ENCODE measurements at places on chromosomes 5 and 9.

DNA sequence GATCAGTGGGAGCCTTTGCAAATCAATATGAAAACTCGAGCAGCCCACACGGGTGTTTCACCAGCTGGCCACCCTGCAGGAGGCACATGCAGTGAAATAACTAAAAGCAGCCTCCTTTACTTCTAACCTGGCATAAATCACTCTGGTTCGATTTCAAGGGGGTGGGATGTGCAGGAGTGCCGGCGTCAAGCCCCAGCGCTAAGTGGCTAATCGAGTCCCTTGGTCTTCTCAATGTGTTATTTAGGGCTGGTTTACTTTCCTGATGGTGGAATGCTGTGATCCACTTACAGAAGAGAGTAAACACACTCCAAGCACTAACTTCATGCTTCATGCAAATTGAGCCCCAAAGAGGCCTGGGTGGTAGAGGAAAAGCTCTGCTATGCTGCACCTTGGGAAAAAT is 109.4 kb downstream of the TMEM174 start:
- DNase-seq: peak; percentile 79

- no peak for DNase-seq
Observed at GRCh38 chr9:7318920-7319319, 480.7 kb downstream of the DMAC1 start.

DNA sequence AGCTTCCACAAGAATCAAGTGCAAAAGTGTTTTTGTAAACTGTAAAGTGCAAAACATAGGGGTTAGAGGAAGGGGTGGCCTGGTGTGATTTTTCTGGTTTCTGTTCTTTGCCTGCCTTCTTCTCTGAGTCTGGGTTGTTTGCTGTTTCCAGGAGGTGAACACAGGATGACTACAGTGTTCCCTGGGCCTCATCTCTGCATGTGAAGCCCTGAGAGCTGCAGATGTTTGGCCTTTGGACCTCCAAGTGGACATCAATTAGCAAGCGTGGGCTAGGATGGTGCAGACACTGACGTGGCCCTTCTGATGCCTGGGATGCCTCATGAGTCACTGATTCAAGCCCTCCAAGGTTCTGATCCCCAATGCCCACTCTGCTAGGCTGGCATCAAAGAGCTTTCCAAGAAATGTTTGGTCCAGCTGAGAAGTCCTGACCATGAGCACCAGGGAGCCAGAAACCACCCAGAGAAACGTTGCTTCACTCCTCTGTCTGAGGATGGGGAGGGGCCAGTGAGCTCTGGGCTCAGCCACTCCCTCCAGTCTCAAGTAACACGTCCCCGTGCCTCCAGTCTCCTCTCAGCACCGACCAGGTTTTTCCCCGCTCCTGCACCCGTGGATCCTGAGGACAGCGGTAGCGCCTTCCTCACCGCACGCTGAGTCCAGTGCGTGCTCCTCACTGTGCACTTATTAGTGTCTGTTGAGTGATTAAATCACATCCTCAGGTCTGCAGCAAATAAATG is 7.6 kb downstream of the IL9 start:
- no peak for DNase-seq

GRCh38 chr5:34978681-34979080 is 49.3 kb downstream of the DNAJC21 start:
- DNase-seq: no peak

- DNase-seq: peak; percentile 52
Observed at GRCh38 chr5:2298781-2299180, 416.1 kb upstream of the IRX4 start.
